A673 (cell line): ENCODE measurements at places on chromosomes 3 and 15. TPM values are rescaled to one million over a fixed set of nuclear protein-coding genes. Genes with fewer than 3 reads are reported as not detected.

DNA sequence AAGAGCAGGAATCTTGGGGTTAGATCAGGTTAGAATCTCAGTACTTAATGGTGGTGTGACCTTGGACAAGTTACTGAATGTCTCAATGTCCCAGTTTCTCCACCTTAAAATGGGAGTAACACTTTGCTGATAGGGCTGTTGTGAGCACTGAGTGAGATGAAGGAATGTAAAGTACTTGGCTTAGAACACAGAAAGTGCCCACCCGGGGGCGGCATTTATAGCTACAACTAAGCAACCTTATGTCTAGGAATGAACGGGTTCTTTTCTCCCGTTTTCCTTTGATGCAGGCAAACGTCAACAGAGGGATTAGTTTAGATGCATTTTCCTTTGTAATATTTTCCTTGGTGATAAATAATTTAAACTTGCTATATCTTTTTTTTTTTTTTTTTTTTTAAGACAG, 176.6 kb downstream of the USP13 start:
- DNase-seq: peak; percentile 31

DNA sequence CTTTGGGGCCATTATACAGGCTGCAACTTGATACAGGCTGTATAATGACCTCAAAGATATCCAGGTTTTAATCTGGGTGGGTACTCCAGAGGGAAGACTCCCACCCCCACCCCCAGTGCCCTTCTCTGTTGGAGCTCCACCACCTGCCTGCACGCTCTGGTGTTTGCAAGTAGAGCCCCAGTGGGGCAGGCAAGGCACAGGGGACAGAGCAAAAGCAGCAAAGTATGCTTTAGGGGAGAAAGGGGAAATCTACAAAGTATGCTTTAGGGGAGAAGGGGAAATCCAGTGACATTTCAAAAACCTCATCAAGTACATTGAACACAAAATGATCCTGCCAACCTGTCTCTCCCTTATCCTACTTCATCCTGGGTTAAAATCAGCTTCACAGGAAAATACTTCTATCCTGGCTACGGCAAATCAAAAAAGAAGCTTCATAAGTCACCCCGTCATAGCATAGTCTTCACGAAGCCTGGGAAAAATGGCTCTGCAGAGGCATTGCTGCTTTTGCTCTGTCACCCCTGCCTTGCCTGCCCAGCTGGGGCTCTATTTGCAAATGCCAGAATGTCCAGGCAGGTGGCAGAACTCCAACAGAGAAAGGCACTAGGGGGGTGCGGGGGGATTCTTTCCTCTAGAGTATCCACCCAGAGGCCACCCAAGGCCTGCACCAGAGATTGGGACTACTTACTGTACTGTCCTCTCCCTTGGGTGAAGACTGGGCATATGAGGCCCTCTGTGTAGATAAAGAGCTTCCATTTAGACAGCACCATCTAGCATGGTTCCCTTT, 60.9 kb upstream of the ATP11B start:
- DNase-seq: no peak

- no peak for DNase-seq
Observed at GRCh38 chr3:138547342-138547975, 46.6 kb downstream of the CEP70 start.

GRCh38 chr3:58656631-58657030, 9.9 kb downstream of the FAM3D start:
- no peak for DNase-seq

DNA sequence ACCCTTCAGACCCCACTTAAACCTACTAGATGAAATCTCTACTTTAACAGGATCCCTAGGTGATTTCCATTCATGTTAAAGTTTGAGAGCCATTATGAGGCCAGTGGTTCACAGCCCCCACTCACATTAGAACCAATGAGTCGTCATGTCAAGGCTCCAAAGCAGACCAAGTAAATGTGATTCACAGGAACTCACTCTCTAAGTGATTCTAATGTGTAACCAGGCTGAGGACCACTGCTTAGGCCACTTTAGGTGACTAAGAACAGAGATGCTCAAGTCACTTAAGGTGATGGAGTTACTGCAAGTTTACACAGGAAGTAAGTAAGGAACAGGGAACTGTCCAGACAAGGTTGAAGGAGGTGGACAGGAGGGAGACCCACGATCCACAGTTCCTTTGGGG, 7.7 kb downstream of the GALNT15 start:
- no peak for DNase-seq

DNA sequence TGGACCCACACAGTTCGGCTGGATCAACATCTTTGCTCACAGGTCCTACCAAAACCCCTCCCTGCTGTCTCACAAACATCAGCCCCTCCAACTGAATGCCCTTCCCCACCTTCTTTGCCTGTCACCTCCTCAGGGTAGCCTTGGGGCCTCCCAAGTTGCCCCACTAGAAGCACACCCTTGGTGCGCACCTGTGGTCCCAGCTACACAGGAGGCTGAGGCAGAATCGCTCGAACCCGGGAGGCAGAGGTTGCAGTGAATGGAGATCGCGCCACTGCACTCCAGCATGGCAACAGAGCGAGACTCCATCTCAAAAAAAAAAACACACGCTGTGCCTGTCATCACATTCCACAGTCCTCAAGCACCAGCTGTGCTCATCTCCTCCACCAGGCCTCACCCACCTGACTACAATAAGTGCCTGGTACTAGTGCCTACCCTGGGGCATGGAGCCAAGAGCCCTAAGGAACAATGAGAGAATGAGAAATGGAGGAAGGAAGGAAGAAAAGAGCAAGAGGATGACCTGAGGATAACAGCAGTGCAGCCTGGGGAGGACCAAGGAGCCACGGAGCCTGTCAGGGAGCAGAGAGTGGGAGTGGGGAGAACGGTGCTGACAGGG, 26.0 kb downstream of the RPN1 start:
- DNase-seq: no peak

The LSAMP gene
- total RNA-seq: 10.1 and 12.5 TPM in 2 replicates

The PARP14 gene
- total RNA-seq: 22.8 and 25.9 TPM in 2 replicates

The CHRNA3 gene
- not detected in 2 replicates for total RNA-seq

The WNT7A gene
- total RNA-seq: not detected in 2 replicates

The ESYT3 gene
- 0.15 and 0.31 TPM in 2 replicates for total RNA-seq

The SEMA3F gene
- 3.9 and 7.8 TPM in 2 replicates for total RNA-seq
